Mesothelial cell of epicardium (in vitro differentiated cells): ENCODE measurements at places on chromosomes 5 and 9. TPM values are rescaled to one million over a fixed set of nuclear protein-coding genes. Genes with fewer than 3 reads are reported as not detected.

- peaks cover 5% of the 10 kb centered on the region for H3K36me3 ChIP-seq
- H3K4me3 ChIP-seq = no peak overlapping the region
- peak; percentile 87 for DNase-seq
- H3K4me1 ChIP-seq = peaks cover 10% of the 10 kb centered on the region
Observed at GRCh38 chr9:127869310-127870152, 7.9 kb downstream of the AK1 start.

- no peak overlapping the region for H3K27ac ChIP-seq
- peaks cover 6% of the 10 kb centered on the region for H3K27me3 ChIP-seq
- no peaks in the 10 kb centered on the region for H3K36me3 ChIP-seq
- no peaks in the 10 kb centered on the region for H3K4me1 ChIP-seq
Observed at GRCh38 chr5:8634219-8634618, 765.3 kb downstream of the MTRR start.

DNA sequence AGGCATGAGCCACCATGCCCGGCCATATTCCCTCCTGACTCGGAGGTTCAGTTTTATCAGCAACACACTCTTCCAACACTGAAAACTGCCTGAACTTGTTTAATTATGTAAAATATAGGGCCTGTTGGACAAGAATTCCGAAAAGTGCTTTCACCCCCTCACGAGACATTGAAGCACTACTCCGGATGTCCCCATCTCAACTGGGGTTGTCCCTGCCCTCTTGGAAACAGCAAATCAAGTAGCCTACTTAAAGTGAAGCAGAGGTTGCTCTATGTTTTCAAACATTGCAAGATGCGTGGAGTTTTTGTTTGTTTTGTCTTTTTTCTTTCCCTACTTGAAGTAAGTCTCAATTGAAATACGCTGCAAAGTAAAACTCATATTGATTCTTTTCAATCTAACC lies 7.6 kb downstream of the PTGER4 start:
- H3K36me3 ChIP-seq = peaks cover 19% of the 10 kb centered on the region
- no peak for DNase-seq
- peak overlapping the region; percentile 55 for H3K4me3 ChIP-seq
- H3K4me1 ChIP-seq = peaks cover 57% of the 10 kb centered on the region
- no peaks in the 10 kb centered on the region for H3K27me3 ChIP-seq

DNA sequence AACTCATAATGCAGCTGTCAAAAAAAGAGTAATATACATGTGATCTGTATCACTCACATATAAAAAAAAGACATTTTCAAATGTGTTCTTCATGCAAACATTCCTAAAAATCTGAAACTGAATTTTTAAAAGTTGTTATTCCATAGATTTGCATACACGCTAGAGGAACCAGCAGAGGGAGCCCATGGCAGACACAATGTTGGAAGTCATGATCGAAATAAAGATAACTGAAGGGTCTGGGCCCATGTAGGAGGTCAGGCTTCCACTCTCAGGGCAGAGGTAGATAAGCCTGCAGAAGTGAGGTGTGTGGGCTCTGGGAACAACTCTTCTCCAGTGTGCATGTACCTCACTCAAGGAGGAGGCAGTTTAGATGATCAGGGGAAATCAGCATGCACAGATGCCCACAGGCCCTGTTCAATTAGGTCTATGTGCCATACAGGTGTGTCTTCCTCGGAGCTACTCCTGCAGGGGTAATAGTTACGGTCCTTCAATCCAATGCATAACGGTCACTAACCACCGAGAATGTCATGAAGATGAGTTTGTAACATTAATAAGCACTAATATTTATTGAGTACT lies 208.6 kb downstream of the EPB41L4A start:
- H3K4me3 ChIP-seq = no peak overlapping the region
- peaks cover 15% of the 10 kb centered on the region for H3K36me3 ChIP-seq
- no peak for DNase-seq

- no peak overlapping the region for H3K27ac ChIP-seq
- peaks cover 5% of the 10 kb centered on the region for H3K4me1 ChIP-seq
- no peak overlapping the region for H3K4me3 ChIP-seq
- no peaks in the 10 kb centered on the region for H3K36me3 ChIP-seq
- peaks cover 5% of the 10 kb centered on the region for H3K27me3 ChIP-seq
- DNase-seq = no peak
Observed at GRCh38 chr9:81535542-81536241, 153.7 kb downstream of the TLE1 start.

- no peaks in the 10 kb centered on the region for H3K27me3 ChIP-seq
- DNase-seq = peak; percentile 59
Observed at GRCh38 chr9:95004411-95005277, 278.1 kb downstream of the AOPEP start.

DNA sequence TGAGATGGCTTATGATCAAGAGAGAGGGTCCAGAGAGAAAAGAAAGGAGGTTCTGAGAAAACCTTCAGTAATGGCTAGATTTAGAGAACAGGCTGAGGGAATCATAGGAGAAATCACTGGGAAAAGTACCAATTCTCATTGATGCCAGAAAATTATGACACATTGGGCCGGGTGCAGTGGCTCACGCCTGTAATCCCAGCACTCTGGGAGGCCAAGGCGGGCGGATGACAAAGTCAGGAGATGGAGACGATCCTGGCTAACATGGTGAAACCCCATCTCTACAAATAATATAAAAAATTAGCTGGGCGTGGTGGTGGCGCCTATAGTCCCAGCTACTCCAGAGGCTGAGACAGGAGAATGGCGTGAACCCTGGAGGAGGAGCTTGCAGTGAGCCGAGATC lies 29.5 kb upstream of the PLIN2 start:
- H3K4me1 ChIP-seq = peaks cover 12% of the 10 kb centered on the region
- peaks cover 2% of the 10 kb centered on the region for H3K36me3 ChIP-seq
- H3K27me3 ChIP-seq = no peaks in the 10 kb centered on the region
- H3K27ac ChIP-seq = no peak overlapping the region
- DNase-seq = no peak
- H3K4me3 ChIP-seq = no peak overlapping the region

NSUN2 gene
- 72.6 to 75.4 TPM (median 74.4 TPM) in 3 replicates for total RNA-seq

ANKRD18B gene
- total RNA-seq = 0.82 to 3.2 TPM (median 1.6 TPM) in 3 replicates

CD180 gene
- total RNA-seq = not detected in 3 replicates

FAM53C gene
- 52.1 to 53.6 TPM (median 52.9 TPM) in 3 replicates for total RNA-seq
